ENCODE measurements at places on chromosomes 13 and 19. TPM values are rescaled to one million over a fixed set of nuclear protein-coding genes. Genes with fewer than 3 reads are reported as not detected.

LRRC63 gene
- total RNA-seq = not detected

FSD1 gene
- total RNA-seq = 14.7 TPM

MYO9B gene
- total RNA-seq = 33.0 TPM

ZNF846 gene
- 1.3 TPM for total RNA-seq

IL11 gene
- 23.0 TPM for total RNA-seq

PSG7 gene
- 0.05 TPM for total RNA-seq

NLRP4 gene
- total RNA-seq = 0.05 TPM

NR2C2AP gene
- 29.4 TPM for total RNA-seq

DNA sequence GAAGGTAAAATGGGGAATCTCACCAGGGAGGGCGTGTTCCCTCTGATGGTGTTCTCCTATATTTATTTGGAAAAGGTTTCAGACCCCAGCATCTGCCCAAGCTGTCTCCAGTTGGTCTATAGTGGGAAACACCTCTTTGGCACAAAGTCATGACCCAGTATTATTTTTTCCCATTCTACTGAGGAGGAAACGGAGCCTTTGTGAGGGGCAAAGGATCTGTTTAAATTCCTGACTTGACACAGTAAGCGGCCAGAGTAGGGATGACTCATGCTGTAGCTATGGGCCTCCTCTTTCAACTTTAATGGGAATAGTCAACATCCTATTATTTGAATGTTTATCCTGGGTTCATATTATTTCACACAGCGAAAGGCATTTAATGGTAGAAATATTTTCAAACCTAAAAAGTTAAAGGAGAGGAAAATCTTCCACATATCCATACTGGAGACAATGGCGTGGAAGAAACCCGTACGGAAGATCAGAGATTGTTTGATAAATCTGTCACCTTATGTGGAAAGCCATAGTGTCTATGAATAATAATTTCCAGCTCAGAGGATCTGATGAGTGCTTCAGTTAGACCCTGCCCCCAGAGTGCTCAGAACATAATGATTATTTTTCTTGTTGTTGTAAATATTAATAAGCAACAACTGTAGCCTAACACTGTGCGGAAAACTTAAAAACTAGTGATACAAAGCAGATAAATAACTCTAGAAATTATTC is 126.0 kb downstream of the FOXO1 start:
- peak; percentile 86 for DNase-seq

DNA sequence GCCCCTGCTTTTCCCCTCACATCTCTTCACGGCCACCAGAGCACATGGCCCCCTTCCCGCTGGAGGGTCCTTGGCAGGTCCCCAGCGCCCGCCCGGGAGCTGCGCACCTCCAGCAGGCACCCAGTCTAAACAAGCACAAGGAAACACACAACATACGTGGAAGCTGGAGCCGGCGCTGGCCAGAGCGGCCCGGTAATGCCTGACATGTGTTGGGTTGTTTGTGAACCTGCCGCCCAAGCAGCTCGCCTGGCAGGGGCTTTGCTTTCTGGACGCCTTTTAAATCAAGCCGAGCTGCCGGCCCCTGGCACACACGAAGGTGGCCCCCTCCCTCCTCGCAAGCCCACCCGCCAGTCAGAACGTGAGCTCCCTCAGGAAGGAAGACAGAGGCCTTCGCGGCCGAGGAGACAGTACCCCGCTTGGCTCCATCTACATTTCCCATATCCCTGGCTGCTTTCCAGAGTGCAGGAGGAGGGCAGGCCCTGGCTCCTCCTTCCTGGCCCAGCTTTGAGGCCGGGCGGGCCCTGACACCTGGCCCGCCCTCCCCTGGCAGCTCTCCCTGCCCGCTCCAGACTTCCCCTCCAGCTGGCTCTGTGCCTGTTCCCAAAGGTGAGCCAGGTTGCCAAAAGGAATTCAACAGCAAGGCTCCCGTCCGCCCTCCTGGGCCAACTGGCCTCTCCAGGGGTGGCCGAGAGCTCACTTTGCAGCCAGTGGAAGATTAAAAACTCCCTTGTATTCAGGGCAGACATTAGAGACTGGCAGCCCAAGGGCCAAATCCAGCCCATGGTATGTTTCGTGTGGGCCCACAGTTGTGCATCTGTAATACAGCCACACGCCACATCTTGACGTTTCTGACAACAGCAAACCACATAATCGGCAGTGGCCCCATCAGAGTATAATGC is 28.7 kb downstream of the COMP start:
- DNase-seq = peak; percentile 87

DNA sequence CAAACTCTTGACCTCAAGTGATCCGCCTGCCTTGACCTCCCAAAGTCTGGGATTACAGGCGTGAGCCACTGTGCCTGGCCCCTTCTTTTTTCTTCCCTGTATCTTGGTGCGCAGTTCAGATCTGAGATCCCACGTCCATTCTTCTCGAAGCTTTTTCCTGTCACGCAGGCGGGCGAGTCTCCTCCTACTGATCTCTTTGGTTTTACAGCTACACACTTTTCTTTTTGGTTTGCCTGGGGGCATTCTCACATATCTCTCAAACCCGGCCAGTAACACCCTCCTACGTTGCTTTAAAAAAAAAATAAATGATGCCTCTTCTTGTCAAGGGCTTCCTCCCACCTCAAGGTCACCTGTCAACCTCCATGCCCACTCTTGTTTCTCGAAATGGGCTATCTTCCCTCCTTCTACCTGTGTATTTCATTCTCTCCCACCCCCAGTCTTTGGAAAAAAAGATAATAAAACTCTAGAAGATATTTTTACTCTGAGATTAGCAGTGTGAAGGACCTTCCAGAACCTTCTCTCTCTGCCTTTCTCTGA is 12.1 kb downstream of the TMPRSS9 start:
- peak; percentile 35 for DNase-seq

DNA sequence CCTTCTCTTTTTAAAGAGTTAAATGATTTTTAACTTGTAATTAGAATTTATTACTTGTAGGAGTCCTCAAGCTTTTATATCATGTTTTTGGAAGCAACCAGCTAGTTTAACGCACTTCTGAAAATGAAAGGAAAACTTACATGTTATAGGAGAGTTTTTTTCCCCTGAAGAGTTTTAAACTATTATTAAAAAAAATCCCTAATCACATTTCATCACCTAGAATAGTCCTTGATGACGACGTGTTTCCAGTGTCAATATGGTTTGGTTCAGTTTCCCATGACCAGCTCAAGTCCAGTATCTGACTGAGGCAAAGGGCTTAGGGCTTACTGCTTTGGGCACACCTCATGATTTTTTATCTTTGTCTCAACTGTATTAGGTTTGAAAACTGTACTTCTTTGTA is 36.0 kb downstream of the URI1 start:
- DNase-seq = no peak

DNA sequence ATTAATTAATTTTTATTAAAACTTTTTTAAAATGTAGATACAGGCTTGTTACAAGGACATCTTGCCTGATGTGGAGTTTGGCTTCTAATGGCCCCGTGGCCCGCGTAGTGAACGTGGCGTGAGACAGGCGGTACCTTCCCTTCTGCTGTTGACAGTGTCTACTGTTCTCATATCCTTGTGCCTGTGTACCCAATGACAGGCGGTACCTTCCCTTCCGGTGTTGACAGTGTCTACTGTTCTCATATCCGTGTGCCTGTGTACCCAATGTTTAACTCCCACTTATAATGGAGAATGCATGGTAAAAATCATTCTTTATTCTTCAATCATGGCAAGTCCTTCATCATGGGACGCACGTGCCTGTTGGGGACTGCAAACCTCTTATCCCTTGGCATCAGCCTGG is 79.1 kb upstream of the ZNF835 start:
- DNase-seq = no peak

GRCh38 chr19:9139609-9140158 is 513 bp upstream of the ZNF317 start:
- DNase-seq = no peak

DNA sequence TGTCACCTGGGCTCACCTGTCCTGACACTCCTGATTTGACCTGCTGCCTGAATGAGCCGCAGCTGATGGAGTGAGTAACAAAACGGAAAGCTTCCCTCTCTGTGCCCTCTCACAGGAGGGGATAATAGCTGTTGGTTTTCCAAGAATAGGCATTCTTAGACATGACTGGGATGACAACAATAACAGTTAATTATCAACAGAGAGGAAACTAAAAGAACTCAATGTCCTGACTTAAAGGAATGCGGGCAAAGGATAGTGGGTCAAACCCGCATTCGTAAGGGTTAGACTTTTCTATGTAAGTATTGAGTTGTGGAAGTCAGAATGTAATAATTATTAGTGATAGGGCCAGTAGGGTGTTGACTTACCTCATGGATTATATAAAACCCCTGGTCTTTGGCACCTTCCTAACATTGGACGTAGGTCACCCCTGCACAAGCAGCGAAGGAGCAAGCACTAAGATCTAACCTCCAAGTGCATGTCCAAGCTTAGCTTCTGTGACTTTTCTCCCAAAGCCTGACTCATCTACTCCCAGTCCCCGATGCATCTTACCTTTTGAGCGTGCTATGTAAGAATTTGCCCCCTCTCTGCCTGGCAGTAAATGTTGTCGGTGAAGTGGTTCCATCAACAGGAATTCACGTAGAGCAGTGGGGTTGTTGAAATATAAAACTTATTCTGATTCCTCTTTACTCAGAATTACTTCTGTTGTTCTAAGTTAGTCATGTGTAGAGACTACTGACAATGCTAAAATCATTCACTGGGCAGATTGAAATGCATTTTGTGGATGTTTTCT is 442.3 kb downstream of the FGF9 start:
- DNase-seq = no peak

DNA sequence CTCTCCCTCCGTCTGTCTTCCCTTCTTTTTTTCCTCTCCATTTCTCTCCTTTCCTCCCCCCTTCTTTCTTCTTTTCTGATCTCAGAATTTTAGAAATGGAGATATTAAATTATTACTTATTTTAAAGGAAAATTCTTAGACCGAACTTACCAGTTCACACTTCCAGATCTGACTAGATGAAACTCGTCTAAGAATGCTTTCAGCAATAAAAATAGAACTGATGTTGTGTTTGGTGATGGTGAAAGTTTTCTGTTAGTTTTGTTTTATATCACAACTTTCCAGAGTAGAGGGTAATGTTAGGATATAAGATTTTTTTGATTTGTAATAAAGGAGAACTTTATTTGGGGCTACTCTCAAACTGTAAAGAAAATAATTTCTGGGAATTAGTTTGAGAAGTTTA is 29.9 kb downstream of the UCHL3 start:
- DNase-seq = no peak

- no peak for DNase-seq
These were observed 50.3 kb upstream of the TUBGCP3 start for GRCh38 chr13:112638157-112638750.

DNA sequence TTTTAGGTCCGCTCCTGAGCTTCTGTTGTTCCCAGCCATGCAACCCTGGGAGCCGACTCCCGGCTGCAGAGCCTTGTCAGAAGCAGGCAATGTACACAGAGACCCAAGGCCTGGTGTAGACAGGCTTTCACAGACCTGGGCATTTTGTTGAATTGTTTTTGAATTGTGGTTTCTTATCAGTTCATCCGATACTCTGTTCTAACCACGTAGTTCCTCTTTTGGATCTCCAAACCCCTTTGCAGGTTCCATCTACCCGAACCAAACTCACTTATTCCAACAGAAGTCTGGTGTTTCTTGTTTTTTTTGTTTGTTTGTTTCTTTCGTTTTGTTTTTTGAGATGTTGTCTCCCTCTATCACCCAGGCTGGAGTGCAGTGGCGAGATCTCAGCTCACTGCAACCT is 6.3 kb upstream of the NLRP2 start:
- peak; percentile 20 for DNase-seq

- DNase-seq = no peak
These were observed 14.9 kb upstream of the ZBTB7A start for GRCh38 chr19:4081441-4082129.

DNA sequence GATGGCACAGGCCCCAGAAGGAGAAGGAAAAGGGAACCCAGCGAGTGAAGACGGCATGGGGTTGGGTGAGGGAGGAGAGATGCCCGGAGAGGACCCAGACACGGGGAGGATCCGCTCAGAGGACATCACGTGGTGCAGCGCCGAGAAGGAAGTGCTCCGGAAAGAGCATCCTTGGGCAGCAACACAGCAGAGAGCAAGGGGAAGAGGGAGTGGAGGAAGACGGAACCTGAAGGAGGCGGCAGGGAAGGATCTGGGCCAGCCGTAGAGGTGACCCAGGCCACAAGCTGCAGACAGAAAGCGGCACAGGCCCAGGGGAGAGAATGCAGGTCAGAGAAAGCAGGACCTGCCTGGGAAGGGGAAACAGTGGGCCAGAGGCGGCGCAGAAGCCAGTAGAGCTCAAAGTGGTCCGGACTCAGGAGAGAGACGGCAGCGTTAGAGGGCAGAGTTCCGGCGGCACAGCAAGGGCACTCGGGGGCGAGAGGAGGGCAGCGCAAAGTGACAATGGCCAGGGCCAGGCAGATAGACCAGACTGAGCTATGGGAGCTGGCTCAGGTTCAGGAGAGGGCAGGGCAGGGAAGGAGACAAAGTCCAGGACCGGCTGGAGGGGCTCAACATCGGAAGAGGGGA is 1.1 kb downstream of the PPP1R12C start:
- DNase-seq = peak; percentile 39

DNA sequence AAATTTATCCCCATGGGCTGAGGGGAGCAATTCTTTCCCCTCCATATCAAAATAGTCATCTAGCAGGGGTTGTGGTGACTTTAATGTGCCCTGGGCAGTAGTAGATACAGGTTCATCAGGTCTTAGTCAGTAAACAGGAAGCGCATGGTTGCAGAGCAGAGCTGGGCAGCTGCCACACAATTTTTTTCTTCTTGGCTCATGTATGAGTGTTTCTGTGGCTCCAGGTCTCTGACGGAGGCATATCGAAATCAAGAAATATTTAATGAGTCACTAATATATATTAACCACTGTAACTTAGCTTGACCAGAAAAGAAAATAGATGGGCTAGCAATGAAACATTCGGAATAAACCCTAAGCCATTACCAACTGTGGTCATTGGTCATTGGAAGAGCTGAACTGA is 68.4 kb upstream of the UBL3 start:
- DNase-seq = peak; percentile 93

- DNase-seq = no peak
These were observed 489 bp downstream of the CCNE1 start for GRCh38 chr19:29812080-29812880.

DNA sequence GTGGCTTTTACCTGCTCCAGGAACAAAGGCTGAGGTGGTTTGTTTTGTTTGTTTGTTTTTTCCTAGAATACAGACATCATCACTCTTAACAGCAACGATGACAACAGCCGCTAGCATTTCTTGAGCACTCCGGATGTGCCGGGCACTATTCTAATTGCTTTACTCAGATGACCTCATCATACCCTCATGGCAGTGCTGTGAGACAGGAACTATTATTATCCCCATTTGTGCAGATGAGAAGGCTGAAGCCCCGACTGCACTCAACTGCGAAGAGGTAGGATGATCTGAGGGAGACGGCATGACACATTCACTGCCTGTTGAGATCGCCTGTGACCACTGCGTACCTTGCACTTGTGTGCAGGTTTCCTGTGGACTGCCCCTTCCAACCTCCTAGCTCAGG is 66.5 kb downstream of the CCDC70 start:
- no peak for DNase-seq

GRCh38 chr19:49637821-49638738 is 1.9 kb downstream of the RRAS start:
- DNase-seq = peak; percentile 63

GRCh38 chr13:33445024-33445423 is 159.5 kb upstream of the STARD13 start:
- no peak for DNase-seq
